K562 (cell line): ENCODE measurements at places on chromosomes 1 and 21. TPM values are rescaled to one million over a fixed set of nuclear protein-coding genes. Genes with fewer than 3 reads are reported as not detected.

Gene SH3BGR
- total RNA-seq = 14.8 and 17.5 TPM in 2 replicates

Gene LGR6
- total RNA-seq = 0.20 and 0.31 TPM in 2 replicates

DNA sequence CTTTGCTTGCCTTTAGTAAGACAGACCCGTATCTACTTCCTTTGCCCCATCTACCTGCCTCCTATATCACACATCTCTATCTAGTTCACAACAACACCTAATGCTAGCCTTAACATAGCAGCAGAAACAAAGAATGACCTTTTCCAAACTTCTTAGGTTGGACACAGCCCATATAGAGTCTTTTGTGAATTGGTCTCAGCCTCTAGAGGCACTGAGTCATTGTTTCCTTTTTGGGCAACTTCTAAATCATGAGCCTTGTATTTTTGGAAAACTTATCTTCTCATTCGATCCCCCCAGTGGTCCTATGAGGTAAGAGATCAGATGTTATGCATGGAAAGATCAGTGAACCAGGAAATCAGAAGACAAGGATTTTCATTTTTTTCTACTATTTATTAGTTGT is 679.4 kb upstream of the USP24 start:
- DNase-seq = no peak

DNA sequence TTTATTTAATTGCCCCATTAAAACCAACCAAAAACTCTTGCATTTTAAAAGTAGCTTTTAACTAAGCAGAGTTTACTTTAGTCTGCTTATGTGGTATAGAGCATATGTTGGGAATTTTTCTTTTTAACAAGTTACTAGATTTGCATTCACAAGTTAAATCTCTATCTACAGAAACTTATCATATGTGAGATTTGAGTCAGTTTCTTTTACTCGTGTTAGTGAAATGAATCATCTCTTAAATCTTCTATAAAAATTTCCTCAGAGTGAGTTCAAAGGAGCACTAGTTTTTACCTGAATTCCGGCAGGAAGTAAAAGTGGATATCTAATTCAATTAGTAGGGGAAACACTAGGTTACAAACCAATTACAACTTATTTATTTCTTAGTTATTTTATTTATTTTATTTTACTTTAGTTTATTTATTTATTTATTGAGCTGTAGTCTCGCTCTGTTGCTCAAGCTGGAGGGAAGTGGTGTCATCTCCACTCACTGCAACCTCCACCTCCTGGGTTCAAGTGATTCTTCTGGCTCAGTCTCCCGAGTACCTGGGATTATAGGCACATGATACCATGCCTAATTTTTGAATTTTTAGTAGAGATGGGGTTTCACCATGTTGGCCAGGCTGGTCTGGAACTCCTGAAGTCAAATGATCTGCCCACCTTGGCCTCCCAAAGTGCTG is 1609.6 kb upstream of the B3GALT2 start:
- DNase-seq = no peak
